Activated CD4-positive, alpha-beta T cell treated with anti-CD3 and anti-CD28 coated beads, Interleukin-2, Interleukin-6, amounts not matched to agents 100 ng/mL and 50 ng/mL, durations not matched to agents 16 hours and 8 hours (primary cell): ENCODE measurements at places on chromosomes 1 and 21.

DNA sequence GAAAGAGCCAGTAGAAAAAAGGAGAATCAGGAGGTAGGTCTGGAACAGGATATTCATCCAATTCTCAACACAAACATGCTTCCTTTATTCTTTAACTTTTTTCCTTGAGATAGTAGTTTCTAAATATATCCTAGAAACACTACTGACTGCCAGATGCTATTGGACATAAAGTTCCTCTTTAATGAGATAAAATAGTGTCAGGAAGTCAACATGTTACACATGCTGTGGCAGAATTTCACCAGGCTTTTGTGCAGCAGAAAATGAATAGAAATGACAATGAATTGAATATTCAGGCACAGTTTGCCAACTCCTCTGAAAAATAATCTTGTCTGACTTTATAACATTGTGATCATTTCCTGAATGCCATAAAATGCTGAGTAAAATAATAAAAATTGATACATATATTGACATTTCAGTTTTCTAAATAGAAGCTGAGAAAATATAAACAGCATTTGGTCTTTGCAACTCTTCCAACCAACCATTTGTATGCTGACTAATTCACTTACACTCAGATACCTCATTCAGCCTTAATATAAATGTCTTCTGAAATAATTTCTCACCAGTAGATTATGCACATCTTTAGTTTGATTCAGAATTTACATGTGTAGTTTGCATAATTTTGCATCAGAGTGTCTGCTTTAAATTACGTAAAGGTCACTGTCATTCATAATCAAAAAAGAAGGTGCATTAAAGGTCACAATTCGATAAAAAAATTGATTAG lies 486.1 kb upstream of the ADGRL2 start:
- no peak for DNase-seq

- DNase-seq, result no peak
Observed at GRCh38 chr1:205914730-205915129, 28.5 kb downstream of the SLC26A9 start.

- DNase-seq, result no peak
Observed at GRCh38 chr1:21165646-21166045, 11.1 kb downstream of the EIF4G3 start.

DNA sequence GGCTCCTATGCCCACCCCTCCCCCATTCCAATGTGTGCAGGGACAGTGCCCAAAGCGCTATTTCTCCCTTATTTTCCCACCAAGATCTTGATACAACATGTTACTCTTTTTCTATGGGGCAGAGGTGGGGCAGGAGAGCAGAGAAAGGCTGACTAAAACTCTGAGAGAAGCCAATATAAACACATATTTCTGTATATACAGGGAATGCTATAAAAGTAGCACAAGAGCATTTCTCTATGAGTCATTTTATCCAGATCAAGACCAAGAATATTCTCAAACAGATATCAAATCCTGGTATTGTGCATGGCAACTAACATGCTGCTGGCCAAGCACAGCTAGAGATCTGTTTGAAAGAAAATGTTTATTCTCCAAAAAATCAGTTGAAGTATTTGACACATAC lies 7.3 kb downstream of the WDR26 start:
- no peak for DNase-seq

GRCh38 chr1:230698130-230698529 lies 15.8 kb downstream of the AGT start:
- no peak for DNase-seq

- no peak for DNase-seq
Observed at GRCh38 chr1:79976287-79976686, 969.8 kb upstream of the ADGRL4 start.

DNA sequence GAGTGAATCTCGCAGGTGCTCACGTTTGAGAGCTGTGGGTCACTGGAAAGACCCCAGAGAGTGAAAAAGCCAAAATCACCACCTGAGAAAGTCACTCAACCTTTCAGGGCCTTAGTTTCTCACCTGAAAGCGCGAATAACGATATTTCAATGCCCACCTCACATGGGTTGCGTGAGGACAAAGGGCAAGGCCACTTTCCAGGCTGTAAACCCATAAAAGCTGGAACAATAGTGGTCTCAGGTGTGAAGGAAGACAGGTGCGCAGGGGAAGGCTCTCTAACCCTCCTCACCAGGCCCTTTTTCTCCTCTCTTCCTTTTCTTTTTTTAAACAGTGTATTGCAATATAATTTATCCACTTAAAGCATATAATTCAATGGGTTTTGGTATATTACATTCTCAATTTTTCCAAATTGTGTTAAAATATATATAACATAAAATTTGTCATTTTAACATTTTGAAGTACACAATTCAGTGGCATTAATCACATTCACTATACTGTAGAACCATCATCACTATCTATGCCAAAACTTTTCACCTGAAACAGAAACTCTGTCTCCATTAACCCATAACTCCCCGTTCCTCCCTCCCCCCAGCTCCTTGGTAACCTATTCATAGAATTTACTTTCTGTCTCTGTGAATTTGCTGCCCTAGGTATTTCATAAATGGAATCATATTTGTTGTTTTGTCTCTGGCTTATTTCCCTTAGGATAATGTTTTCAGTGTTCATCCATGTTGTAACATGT lies 118.4 kb upstream of the TNR start:
- DNase-seq, result no peak

GRCh38 chr1:22638476-22639234 lies 2.2 kb downstream of the C1QA start:
- no peak for DNase-seq

DNA sequence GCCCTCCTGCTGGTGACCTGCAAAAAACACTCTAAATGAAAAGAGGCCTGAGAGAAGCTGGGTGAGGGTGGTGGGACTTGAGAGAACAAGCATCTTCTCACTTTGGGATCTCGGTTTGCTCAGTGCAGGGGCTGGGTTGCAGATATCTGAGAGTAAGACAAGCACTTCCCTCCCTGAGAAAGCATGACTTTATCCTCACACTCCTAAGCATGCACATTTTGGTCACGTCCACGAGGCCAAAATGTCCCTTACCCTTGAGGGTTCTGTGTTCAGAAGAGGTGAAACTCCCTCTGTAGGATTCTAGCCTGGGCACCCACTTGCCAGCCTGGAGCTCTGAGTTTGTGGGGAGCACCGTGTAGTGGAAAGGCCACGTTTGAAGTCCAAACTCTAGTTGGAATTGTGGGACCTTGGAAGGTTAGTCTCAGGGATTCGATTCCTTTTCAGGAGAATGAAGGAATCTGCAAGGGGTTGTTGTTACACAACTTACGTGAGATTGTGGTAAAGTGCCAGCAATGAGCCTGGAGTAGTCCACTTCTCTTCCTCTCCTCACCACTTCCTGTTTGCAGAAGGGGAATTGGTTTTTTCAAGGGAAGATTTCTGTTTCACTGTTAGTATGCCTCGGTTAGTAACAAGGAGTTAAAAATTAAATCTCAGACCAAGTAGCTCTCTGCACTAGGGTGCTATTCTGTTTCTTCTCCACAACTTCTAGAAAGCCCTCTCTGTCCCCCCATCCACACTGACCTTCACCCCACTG lies 3.0 kb downstream of the FCAMR start:
- DNase-seq, result peak; percentile 41

- DNase-seq, result no peak
Observed at GRCh38 chr21:34498623-34499022, 13.4 kb downstream of the KCNE1 start.

DNA sequence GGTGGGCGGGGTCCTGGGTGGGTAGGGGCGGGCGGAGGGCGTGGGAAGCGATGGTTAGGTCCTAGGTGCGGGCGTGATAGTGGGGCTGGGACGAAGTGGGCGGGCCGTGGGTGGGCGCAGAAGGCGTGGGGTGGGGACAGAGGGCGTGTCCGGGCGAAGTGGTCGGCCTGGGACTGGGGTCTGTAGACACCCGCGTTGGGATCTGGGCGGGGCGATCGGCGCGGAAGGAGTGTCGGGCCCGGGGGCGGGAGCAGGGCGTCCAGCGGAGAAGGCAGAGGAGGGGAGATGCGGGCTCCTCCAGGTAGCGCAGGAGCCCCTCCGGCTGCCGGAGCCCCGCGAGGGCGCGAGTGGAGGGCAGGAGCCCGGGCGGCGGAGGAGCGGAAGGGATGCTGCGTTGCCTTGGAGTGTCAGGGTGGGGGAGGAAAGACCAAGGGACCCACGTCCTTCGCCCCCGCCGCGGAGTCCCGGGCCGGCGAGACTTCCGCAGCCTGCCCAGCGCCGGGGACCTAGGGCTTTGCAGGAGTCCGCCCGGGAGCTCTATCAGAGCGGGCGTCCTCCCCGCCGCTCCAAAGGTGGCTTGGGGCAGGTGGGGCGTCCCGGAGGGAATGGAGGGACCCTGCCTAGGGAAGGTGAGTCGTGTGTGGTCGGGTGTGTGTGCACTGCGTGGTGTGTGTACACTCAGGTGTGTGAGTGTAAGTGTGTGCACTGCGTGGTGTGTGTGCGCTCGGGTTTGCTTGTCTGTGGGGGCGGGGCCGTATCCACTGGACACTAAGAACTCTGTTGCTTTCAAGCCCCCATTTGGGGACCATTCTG lies 27.0 kb upstream of the PRSS38 start:
- peak; percentile 73 for DNase-seq

- DNase-seq, result no peak
Observed at GRCh38 chr1:177476676-177477075, 305.9 kb downstream of the BRINP2 start.

DNA sequence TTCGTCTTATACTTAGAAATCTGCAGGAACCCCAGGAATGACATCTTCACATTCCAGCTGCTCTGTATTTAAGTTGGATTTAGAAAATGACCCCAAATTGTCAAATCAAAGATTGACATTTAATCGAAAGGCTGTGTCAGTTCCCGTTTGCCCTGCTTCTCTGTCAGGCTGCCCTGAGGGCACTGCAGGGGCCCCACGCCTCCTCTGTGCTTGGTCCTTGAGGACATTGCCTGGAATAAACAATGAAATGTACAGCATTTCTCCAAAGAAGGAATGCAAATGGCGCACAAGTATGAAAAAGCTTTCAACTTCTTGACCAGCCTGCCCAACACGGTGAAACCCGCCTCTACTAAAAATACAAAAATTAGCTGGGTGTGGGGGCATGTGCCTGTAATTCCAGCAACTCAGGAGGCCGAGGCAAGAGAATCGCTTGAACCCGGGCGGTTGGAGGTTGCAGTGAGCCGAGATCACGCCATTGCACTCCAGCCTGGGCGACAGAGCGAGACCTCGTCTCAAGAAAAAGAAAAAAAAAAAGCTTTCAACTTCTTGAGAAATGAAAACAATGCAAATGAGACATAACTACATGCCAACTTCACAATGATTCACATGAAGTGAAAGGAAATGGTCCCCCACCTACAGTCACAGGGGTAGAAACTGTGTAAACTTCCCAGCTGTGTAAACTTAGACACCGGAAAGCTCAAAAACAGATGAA lies 3.0 kb downstream of the TMPRSS3 start:
- peak; percentile 51 for DNase-seq

- DNase-seq, result no peak
Observed at GRCh38 chr1:36440646-36441045, 9.6 kb downstream of the OSCP1 start.

GRCh38 chr1:98164509-98164908 lies 243.7 kb upstream of the DPYD start:
- no peak for DNase-seq

DNA sequence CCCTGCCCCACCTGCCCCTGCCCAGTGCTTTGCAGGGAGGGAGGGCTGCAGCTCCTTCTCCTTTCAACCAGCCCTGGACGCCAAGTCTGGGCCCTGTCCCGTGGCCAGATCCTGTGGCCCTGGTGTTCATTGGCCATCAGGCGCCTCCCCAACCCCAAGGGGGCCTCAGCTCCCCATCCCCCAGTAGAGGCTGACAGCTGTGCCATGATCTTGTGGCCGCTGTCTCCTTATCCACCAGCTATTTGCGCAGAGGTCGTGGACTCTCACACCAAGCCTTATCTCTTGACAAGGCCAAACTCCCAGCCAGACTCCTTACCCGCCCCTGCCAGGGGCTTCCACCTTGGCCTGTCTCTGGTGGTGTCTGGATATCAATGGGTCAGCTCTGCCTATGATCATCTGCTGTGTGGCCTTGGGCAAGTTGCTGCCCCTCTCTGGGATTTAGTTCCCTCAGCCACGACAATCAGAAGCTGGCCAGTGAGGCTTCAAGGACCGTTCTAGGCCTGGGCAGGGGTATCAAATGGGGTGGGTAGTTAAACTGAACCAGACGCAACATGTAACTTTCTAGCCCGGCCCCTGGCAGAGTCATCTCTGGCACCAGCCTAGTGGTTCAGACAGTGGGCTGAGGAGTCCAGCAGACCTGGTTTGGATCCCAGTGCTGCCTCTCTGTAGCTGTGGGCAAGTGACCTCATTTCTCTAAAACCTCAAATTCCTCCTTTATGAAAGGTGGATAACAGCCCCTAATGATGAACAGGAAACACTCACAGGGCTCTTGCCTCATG lies 3.3 kb upstream of the COL8A2 start:
- DNase-seq, result no peak

- DNase-seq, result no peak
Observed at GRCh38 chr1:241900381-241900780, 52.4 kb downstream of the EXO1 start.

DNA sequence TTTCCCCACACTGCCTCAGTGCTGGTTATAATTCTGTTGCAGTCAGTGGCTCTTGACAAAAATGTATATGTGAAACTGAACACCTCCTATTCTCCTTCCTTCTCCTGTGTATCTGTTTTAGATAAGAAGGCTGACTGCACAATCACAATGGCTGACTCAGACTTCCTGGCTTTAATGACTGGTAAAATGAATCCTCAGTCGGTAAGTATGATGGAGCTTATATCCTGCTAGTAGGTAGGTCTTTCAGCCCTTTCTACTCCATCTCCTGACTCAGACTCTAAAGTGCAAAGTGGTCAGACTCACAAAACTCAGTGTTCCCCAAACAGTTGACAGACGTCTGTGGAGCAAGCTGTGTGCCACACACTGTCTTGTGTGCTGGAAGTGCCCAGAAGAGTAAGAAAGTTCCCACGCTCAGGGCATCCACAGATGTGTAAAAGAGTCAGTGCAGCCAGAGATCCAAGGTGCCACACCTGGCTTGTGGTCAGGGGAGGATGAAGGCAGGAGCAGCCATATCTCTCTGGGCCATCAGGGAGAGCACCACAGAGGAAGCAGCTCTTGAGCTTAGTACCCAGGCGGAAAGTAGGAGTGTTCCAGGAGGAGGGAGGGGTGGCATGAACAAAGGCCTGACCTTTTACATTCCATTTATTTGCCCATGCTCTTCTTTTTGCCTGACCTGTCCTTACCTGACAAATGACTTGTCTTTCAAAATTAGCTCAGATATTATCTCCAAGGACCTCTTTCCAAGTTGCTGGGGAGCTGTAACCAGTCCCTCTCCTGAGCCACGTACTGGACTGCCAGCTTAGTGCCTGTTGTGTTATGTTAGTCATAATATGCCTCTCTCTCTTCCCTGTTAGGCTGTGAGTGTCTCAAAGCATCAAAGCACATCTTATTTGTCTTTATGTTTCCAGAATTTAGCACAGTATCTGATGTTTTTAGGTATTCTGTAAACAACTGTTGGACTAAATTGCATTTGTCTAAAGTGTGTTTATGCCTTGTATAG lies 14.0 kb upstream of the PODN start:
- DNase-seq, result peak; percentile 28

DNA sequence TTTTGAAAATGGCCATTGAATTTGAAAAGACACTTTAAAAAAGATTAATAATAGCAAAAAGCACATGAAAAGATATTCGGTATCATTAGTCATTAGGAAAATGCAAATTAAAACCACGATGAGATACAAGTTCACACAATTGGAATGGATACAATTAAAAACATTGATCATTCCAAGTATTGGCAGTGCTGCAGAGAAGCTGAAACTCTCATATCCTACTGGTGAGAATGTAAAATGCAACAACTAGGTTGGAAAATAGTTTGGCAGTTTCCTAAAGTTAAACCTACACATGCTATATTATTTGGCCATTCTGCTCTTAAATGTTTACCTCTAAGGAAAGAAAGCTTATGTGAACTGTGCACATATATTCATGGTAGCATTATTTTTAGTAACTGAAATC lies 838.7 kb upstream of the PRMT6 start:
- no peak for DNase-seq

GRCh38 chr1:1200876-1201810 lies 5.2 kb downstream of the TNFRSF18 start:
- peak; percentile 70 for DNase-seq
